ENCODE measurements at places on chromosomes 12 and 14. TPM values are rescaled to one million over a fixed set of nuclear protein-coding genes. Genes with fewer than 3 reads are reported as not detected.

DNA sequence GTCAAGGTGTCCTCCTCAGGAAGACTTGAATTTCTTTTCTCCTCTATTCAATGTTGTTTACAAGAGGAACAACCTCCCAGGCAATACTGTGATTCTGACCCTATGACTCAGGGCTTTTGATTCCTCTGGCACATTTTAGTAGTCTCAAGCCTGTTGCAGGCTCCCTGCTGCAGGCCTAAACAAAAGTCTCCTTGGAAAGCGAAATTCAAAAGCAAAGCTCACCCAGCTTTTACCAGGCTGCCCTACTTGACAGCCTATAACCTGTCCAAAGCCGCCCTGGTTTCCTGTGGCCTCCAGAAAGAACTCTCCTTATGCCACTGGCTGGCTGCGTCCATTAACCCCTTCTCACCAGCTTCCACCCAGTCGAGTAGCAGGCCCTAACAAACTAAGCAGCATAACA is 11.6 kb downstream of the FGD6 start:
- no peak for DNase-seq

DNA sequence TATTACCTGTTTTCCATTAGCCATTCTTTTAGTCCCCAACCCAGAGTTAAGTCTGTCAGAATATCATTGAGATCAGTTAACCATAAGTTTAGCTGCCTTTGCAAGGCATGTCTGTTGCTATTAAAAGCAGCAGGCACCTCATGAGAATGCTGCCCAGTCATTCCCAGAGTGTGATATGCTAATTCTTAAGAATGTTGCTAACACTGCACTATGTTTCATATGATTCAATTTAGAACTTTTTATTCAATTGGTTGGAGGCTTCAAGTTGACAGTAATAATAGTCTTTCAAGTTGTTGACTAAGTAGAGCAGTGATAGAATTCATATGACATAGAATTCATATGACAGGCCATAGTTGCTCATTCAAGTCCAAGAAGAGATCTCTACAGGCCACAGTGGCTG is 292.3 kb downstream of the FUT8 start:
- DNase-seq, result no peak

GRCh38 chr12:96438330-96438729 is 38.1 kb upstream of the CDK17 start:
- DNase-seq, result no peak

- no peak for DNase-seq
These were observed 9.4 kb upstream of the CNIH1 start for GRCh38 chr14:54450535-54450934.

DNA sequence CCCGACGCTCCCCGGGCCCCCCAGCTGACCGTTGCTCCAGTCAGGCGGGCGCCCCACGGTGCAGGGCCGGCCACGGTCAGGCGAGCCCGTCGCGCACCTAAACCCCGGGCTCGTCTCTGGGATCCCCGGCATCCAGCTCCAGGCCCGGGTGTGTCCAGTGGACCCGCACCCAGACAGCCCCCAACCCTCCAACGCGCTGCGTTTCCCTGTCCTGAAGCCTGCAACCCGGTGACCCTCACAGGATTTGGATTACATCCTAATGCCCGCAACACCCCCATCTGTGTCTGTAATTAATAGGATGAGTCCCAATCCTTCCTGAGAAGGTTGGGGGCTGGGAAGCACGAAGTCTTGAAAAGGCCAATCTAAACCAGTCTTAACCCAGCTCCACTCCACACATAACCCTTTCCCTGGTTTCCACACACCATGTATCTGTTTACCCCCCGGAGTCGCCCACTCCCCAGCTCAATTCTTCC is 10.4 kb downstream of the CPNE6 start:
- DNase-seq, result no peak

- DNase-seq, result no peak
These were observed 16.0 kb upstream of the DDX11 start for GRCh38 chr12:31057671-31058070.

GRCh38 chr14:98203421-98203820 is 1068.6 kb downstream of the BCL11B start:
- DNase-seq, result no peak

GRCh38 chr12:51771008-51771407 is 77.5 kb downstream of the FIGNL2 start:
- no peak for DNase-seq

DNA sequence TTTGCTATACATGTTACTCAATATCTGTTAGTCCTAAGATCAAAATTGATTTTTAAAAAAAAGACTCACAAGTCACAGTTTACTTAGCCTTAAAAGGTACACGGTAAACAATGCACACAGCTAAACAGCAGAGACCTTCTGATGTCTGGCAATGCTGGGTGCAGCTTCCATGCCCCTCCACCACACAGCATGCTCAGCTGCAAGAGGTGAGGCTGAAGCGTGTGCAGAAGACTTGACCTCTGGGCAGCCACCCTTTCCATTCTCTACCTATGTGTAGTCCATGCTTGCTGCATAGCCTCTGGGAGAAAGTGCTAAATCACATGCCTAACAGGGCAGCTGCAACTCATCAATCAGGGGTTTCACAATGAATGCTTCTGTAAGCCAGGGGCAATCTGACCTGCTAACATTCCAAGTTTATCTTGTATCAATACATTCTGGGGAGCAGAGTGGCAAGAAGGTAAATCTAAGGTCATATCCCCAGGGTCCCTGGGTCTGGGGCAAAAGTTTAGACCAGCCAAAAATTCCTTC is 44.5 kb upstream of the AMN1 start:
- DNase-seq, result no peak

GRCh38 chr12:27614866-27615265 is 81.4 kb upstream of the REP15 start:
- no peak for DNase-seq

- no peak for DNase-seq
These were observed 39.9 kb upstream of the G2E3 start for GRCh38 chr14:30518867-30519560.

RPS6KL1 gene
- polyA plus RNA-seq, result 10.3 TPM

ABCB9 gene
- polyA plus RNA-seq, result 1.9 TPM

GZMB gene
- 1.8 TPM for polyA plus RNA-seq

TCL1A gene
- not detected for polyA plus RNA-seq

NYNRIN gene
- polyA plus RNA-seq, result 6.8 TPM
